Motor neuron (in vitro differentiated cells): ENCODE measurements at places on chromosomes 13 and 19.

DNA sequence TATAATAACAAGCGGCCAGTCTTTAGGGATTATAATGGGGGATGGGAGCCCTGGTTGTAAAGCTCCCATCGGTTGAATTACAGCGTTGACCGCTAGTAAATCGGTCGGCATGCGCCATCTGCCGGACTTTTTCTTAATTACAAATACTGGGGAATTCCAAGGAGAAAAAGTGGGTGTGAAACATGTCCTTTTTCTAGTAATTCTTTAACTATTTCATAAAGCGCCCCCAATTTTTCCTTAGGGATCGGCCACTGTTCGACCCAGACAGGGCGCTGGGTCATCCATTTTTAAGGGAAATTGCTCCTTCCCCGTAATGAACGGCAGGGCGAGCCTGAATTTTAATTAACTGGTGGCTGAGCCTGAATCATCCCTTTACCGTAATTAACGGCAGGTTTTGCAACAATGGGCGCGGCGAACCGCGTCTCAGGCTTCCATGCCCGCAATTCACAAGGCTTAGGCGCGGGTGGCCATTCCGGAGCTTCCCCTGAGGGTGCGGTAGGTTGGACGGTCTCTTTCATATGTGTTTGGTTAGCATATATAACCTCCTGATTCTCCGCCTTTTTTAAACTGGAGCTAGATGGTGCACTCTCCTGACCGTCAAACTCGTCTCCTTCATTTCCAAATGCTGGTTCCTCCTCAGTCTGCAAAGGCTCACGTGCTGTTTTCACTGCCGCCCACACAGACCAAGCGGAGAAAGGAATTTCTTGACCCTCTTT is 30.2 kb upstream of the EVI5L start:
- ATAC-seq, result peak; percentile 55

DNA sequence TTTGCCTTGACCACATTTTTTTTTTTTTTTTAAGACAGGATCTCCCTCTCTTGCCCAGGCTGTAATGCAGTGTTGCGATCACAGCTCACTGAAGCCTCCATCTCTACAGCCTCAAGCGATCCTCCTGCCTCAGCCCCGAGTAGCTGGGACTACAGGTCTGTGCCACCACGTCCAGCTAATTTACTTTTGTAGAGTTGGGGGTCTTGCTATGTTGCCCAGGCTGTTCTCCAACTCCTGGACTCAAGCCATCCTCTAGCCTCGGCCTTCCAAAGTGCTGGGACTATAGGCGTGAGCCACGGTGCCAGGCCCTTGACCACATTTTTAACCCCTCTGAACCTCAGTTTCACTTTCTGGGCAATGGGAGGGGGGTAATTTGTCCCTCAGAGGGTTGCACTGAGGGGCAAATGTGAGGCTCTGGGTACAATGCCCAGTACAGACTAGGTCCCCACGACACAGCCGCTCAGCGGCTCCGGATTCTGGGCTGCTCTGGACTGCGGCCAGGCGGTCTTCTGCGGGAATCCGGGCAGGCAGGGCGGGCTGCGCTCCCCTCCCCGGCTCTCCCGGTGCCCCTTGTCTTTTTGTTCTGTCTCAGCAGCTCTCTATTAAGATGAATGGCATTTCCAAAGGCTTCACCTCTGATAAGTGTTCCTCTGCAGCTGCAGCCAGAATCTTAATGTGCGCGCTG is 3.8 kb upstream of the ALOX5AP start:
- ATAC-seq, result peak; percentile 76

- no peak for ATAC-seq
These were observed 778 bp downstream of the ZNF230 start for GRCh38 chr19:44003461-44004009.

DNA sequence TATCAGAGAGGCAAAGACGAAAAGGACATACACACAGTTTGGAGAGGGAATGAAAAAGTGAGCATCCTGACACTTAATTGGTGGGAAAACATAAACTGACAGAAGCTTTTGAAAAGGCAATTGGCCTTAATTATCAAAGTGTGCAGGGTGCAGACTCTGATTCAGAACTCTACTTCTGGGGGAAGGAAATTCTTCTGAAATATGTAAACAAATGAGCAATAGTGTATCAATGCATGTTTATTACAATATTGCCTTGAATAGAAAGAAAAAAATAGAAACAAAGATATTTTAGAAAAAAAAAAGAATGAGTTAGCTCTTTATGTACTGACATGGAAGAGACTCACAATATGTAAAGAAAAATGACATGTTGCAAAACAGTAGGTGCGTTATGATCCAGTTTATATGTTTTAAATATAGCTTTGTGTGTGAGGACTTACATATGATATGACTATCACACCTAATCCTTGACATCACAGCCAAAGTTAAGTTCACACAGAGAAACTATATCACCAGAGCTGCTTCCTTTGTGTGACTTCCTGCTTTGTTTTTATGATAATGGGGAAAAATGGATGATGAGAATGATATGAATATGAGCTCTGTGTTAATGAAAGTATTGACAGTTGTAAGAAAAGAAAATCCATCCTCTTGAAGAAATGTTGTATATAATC is 182.4 kb downstream of the KCTD12 start:
- no peak for ATAC-seq

- no peak for ATAC-seq
These were observed 3.9 kb upstream of the CERS1 start for GRCh38 chr19:18899624-18900560.

- ATAC-seq, result peak; percentile 31
These were observed 456.0 kb downstream of the PCDH17 start for GRCh38 chr13:58087566-58087965.

- no peak for ATAC-seq
These were observed 6.2 kb downstream of the CARD8 start for GRCh38 chr19:48249502-48250014.

DNA sequence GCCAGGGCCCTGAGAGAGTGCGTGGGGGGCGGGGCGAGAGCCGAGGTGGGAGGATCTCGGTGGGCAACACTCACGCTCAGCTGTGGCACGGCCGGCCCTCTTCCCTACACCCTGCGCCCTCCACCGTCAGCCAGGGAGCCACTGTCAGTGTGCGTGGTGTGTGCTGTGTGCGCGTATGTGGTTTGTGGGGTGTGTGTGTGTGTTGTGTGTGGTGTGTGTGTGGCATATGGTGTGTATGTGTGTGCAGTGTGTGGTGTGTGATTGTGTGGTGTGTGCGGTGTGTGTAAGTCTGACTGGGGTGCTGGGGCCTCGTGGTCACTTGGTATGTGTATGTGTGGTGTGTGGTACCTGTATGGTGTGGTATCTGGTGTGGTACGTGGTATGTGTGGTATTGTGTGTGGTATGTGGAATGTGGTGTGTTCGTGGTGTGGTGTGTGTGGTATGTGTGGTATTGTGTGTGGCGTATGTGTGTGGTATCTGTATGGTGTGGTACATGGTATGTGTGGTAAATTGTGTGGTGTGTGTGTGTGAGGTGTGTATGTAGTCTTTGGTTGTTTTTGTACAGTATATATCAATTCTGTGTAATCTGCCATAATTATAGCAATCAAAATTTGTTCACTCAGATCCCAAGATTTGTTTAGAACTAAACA is 5.1 kb downstream of the GRK1 start:
- no peak for ATAC-seq

GRCh38 chr13:29923554-29924481 is 73.4 kb upstream of the UBL3 start:
- ATAC-seq, result peak; percentile 75

DNA sequence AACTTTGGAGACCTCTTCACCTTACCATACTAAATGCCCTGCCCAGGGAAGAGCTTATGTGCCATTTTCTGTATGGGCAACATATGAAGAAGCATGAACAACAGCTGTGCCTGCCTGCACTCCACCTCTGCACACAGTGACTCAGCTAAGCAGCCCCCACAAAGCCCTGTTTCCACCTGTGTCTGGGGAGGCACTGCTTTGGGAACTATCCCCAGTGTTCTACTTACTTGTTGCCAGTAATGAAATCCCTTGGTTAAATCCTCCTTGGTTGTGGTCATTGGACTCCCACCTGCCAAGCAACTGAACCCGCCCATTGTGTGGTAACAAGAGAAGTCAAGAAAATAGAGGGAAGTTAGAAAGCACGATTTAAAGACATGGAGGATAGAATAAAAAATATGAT is 84.6 kb downstream of the NALCN start:
- ATAC-seq, result no peak

GRCh38 chr19:53907690-53908089 is 1.4 kb upstream of the CACNG7 start:
- ATAC-seq, result no peak
